ENCODE measurements at places on chromosomes 4 and X.
A peak's percentile ranks its signal among the peaks of the same experiment; 100 is the strongest.

DNA sequence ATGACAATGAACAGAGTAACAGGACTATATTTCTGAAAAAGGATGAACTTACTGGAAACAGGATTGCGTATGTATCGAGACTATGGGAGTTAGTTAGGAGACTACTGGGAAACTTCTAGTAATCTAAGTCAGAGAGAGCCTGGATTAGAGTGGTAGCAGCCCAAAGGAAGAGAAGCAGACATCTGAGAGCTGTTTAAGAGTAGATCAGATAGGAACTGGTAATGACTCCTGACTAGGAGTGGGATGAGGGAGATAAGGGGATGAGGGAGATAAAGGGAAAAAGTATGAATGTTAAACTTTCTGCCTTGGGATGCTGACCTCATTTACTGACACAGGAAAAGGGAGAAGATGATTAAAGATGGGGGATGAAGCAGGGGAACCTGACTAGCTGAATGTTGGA is 116.2 kb downstream of the PDE5A start:
- DNase-seq: no peak

- no peak for DNase-seq
These were observed 15.0 kb downstream of the G6PD start for GRCh38 chrX:154531626-154532025.

GRCh38 chr4:68463796-68464195 is 16.5 kb downstream of the TMPRSS11E start:
- no peak for DNase-seq

DNA sequence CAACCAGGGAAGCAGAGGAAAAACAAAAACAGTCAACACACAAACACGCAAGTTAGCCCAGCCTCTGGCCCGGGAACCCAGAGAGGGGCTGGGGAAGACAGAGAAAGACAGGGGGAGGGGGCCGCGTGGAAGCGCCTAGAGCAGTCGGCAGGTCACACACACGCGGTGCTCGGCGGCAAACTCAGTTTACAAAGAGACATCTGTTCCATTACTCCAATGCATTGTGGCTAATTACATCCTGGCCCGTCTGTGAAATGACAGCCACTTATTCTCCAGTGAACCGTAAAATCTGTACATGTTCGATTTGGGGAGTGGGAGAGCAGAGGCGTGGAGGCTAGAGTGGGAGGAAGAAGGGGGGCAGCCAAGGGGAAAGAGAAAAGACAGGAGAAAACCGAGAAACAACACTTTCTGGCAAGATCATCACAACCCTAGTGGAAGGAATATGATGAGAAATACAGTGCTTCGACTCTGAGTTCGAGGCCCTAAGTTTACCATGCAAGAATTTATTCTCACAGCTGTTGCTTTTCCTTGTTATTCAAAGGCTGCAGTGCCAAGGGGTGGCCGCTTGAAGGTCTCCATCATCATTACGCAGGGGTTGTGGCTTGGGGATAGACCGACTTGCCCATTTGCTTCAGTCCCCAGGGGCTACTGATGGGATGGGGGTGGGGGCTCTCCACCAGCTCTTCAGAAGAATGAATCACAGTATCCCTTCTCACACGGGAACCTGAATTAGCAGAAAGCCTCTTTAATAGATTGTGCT is 167.7 kb downstream of the MGST2 start:
- DNase-seq: no peak

GRCh38 chr4:117596917-117597480 is 437.3 kb upstream of the NDST3 start:
- no peak for DNase-seq

GRCh38 chrX:9110808-9111207 is 76.9 kb upstream of the FAM9B start:
- no peak for DNase-seq

GRCh38 chr4:67521506-67521905 is 23.8 kb downstream of the CENPC start:
- no peak for DNase-seq

DNA sequence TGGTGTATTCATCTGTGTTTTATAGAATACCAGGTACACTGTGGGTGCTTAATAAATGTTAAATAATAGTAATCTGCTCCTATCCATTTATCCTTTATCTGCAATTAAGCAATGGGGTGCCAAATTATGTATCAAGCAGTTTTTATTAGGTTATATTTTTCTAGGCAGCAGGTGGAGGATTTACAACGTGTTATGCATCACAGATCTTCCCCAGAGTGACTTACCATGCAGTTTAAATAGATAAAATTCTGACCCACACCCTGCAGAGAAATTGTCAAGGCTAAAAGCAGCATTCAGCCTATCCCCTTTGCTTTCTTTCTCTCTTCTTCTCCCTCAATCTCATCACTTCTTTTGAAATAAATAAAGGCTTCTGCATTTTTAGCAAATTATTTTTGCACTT is 306.4 kb downstream of the CXXC4 start:
- no peak for DNase-seq

DNA sequence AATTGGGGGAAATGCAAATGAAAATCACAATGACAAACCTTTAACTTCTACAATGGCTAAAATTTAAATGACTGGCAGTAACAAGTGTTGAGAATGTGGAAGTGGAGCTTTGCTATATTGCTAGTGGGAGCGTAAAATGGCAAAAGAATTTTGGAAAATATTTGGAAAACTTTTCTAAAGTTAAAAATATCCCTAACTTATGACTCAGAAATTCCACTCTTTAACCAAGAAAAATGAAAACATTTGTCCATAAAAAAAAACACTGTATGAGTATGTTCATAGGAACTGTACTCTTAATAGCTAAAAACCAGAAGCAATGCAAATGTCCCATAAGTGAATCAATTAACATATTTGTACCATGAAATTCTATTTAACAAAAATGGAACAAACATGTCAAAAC is 3.6 kb downstream of the TBCK start:
- no peak for DNase-seq

DNA sequence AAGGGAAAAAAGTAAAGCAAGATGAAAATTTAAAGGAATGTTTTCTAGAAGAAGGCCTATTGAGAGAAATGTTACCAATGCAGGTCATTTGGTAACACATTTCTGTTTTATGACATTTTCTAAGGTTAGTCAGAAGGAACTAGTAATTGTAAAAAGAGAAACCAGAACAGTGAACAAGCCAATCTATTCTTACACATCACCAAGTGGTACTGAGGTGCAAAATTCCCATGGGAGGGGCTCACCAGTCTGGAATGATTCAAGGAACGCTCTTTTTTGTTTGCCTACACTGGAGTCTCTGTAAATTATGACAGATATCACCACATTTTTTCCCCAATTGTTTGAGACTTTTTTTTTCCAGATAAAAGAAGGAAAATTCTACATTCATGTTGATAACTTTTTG is 404.7 kb upstream of the CNKSR2 start:
- no peak for DNase-seq

GRCh38 chrX:114272096-114272686 is 311.7 kb upstream of the HTR2C start:
- DNase-seq: no peak

GRCh38 chr4:115973768-115974167 is 860.3 kb upstream of the NDST4 start:
- DNase-seq: no peak

GRCh38 chr4:164192844-164193243 is 561.1 kb upstream of the SMIM31 start:
- no peak for DNase-seq

DNA sequence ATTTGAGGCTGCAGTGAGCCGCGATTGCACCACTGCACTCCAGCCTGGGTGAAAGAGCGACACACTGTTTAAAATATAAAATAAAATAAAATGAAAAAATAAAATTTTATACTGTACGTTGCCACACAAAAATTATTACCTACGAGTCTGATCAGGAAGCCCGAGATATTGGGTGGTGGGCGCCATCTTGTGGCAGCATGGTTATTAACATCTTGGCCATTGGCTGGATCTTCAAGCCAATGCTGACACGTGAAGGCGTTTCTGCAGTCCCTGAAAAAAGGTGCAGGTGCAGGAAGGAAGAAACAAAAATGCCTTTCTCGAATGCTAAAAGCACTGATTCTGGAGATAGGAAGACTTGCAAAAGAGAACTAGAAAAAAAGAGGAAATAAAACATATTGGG is 4.9 kb upstream of the TLR8 start:
- peak; percentile 38 for DNase-seq

DNA sequence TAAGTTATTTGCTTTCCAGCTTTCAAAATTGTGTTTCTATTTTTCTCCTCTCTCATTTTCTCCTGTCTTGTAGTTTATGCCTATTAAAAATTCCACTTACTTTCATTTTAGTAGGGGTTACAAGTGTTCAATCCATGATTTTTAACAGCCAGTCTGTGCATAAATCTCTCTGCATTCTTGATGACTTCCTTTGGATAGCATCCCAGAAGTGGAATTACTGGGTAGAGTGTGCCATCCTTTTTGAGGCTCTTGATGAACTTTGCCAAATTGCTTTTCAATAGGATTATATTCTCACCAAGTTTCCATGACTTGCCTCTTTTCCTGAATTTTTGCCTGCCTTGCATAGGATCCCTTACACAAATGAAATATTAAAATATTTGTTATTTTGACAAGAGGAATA is 58.5 kb downstream of the DIPK2B start:
- no peak for DNase-seq

GRCh38 chr4:126341927-126342326 is 1027.2 kb downstream of the FAT4 start:
- no peak for DNase-seq

DNA sequence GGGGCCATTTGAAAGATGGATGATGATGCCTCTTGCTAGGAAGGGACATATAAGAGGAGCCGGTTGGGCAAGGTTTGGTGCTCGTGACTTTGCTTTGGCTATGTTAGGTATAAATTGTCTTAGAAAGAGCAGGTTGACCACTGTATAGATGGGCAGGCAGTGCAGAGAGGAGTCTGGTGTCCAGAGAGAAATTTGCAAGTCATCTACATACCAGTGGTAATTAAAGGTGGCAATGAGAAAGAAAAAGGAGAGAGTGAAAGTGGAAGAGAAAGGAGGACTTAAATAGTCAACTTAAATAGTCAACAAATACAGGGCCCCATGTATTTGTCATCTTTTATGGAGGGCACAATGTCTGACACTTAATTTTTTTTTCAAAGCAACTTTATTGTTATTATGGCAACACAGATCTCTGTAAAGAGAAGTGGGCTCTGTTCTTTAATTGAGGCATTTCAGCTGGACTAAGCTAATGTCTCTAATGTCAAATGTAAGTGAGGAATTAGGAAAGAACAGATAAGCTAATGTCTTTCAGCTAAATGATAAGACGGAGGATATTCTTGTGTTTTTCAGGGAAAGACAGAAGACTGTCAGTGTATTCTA is 75.4 kb upstream of the ANXA3 start:
- DNase-seq: no peak

DNA sequence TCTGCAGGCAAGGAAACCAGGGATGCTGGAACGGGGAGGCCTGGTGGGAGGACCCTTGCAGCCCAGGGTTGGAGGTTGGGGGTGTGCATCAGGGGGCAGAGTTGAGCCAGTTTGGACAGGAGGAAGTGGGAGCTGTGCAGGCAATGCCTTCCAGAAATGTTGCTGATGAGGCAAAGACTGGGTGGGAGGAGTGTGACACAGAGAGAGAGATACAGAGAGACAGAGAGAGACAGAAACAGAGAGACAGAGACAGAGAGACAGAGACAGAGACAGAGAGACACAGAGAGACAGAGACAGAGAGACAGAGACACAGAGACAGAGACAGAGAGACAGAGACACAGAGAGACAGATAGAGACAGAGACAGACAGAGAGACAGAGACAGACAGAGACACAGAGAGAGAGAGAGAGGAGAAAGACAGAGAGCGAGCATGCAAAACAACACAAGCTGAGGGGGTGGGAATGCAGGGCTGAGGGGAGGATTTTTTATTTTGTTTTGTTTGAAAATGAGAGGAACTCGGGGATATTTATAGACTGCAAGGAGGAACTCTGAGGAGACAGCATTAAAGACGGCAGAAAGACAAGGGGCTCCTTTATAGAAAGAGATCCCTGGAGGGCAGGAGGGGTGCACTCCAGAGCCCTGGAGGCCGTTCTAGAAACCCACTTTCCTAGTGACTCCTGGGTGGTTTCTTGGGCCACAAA is 1.9 kb upstream of the HAUS3 start:
- DNase-seq: no peak

GRCh38 chr4:94758700-94759399 is 1.1 kb downstream of the BMPR1B start:
- peak; percentile 22 for DNase-seq

GRCh38 chr4:118277243-118277642 is 75.6 kb downstream of the PRSS12 start:
- DNase-seq: no peak

GRCh38 chrX:10519761-10520160 is 100.6 kb downstream of the MID1 start:
- no peak for DNase-seq

DNA sequence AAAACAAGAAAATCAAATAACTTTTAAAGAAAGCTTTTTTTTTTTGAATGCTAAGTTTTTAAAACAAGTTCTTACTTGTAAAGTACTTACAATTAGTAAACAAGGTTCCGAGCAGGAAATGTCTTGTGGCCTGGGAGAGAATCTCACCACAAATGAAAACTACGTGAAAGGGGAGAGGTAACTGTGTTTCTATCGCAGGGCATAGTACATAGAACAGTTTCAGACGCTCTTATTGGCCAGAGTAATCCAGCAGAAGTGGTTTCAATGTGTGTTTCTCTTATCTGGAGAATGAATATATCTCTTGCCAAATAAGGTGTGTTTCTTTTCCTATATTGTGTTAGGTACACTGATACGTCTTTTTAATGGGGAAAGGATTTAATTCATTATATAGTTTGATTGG is at the start of gene PLAC8:
PLAC8 (minus strand) TSS at position 154 of the 400 bp plus-strand sequence. CDS start 6,808 bp downstream, outside the sequence.
- no peak for DNase-seq

DNA sequence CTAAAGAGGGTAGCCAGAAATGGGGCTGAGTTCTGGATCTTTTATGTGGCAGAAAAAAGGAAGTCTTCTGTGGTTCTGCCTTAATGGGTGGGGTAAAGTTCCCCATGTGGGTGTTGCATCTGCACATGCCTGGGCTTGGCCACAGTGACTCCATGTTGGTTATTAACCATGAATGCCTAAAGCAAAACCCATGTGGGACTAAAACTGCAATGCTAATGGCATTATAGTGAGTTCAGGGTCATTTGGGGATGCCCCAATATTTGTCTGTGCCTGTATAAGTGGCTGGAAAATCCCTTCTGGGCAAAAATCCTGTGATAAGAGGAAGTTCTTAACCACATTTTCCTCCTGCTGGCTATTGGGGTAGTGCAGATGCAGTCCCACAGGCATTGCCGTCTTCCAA is 857.4 kb downstream of the FAT4 start:
- DNase-seq: no peak

DNA sequence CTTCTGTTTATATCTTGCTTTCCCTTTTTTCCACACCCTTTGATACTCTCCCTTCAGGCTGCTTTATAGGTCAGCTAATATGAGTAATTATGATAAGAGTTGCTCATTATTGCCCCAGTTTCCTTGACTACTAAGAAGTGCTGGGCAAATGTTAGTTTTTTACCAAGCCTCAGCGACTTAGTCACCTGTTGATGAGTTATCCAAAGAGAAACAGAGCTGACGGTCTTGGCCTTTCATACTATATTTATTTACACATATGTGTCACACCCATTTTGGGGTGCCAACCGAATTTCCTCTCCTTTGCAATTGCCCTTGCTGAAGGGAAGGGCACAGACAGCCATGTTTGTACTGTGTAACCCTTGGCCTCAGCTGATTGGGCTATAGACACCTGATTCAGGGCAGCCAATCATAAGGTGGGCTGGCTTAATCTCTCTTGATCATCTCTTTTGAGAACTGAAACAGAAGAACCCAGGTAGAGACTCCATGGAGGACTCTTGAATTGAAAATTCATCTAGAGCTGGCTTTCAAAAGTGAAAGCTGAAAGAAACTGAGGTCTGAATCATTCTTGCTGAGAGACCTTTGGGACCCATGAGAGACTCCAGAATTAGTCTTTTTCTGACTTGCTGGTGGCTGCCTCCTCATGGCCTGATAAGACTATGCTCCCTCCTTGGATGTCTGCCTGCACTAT is 111.7 kb upstream of the RPS6KA3 start:
- DNase-seq: no peak

Measured in endothelial cell (in vitro differentiated cells).